GM10248 (cell line): ENCODE measurements at places on chromosomes 1 and 21.

DNA sequence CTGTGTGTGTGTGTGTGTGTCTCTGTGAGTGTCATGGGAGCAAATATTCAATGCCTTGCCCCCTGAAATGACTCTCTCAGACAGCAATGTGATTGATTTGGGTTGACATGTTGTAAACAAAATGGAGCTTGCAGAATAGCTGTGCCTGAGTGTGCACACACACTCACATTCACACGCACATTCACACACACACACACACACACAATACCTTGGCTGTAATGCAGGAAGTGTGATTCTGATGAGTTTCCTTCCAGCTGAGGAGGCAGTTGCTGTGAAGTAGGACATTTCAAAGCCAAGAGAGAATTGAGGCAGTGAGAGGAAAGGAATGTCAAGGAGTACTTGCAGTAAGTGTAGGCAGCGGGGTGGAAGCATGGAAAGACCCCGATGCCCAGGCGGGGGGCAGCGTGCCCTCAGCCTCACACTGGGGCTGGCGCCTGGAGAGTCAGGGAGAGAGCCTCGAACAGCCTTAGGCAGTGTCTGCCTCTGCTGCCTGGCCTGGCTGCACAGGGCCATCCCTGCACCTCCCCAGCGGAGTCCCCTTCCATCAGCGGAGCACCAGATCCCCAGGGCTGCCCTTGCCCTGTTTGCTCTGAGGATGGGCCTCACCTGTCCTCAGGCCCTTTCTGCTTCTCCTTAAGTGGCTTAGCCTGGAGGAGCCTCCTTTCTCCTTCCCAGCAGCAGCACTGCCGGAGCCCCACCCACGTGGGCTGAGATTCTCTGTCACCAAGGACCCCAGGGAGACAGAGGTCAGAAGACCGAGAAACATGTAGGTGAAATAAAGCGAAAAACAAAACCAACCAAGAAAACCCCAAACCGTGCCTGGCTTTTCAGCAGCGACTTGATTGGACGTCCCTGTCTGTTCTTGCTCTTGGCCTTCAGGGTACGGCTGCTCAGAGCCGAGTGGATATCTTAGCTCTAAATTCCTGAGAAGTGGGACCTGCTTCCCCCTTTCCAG, 9.2 kb downstream of the VASH2 start:
- DNase-seq: peak; percentile 85

DNA sequence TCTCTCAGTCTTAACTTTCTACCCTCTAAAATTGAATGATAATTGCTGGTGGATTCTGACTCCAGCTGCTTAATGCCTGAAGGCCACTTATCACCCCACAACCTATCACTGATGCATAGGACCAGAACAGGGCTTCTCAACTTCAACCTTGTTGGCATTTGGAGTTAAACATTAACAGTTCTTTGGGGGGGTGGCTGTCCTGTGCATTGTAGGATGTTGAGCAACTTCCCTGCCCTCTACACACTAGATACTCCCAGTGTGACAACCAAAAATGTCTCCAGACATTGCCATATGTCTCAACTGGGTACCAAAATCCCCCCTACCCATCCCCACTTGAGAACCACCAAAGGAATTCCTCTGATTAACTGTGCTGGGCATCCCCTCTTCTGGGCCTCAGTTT, 275.4 kb upstream of the TMEM51 start:
- no peak for DNase-seq

DNA sequence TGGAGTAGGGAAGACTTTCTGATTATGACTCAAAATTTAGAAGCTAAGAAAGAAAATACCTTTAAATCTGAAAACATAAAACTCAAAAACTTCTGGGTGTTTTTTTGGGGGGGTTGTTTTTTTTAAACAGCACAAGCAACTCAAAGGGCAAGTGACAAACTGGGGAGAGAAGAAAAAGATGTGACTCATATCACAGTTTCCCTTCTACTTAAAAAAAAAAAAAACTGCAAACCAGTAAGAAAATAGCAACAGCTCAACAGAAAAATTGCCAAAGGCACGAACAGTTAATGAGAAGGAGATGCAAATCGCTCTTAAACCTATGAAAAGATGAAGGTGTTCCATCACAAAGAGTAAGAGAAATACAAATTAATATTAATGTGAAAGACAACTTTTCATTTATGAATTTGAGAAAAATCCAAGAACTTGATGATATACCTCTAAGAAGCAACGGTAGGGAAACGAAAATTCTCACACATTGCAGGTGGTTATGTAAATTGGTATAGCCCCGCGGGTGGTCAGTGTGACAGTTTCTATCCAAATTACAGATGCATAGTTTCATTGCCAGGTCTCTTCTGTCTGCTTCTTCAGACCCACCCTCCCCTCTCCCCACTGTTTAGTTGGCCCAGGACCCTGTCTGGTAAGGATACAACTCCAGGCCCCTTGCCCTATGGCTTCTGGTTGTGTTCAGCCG, 9.0 kb downstream of the IFNAR2 start:
- DNase-seq: peak; percentile 70

GRCh38 chr1:5796028-5796427, 196.2 kb downstream of the NPHP4 start:
- no peak for DNase-seq

- DNase-seq: no peak
These were observed 9.8 kb upstream of the ALPL start for GRCh38 chr1:21499283-21499950.

- DNase-seq: no peak
These were observed 9.4 kb downstream of the ZCCHC17 start for GRCh38 chr1:31306278-31306677.

DNA sequence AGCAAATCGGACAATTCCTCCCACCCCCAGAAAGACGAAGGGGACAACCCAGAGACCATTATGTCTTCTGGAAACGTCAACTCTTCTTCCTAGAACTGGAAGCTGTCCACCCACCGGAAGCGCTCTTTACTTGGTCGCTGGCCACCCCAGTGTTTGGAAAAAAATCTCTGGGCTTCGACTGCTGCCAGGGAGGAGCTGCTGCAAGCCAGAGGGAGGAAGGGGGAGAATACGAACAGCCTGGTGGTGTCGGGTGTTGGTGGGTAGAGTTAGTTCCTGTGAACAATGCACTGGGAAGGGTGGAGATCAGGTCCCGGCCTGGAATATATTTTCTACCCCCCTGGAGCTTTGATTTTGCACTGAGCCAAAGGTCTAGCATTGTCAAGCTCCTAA, 3.2 kb downstream of the S1PR1 start:
- DNase-seq: no peak

DNA sequence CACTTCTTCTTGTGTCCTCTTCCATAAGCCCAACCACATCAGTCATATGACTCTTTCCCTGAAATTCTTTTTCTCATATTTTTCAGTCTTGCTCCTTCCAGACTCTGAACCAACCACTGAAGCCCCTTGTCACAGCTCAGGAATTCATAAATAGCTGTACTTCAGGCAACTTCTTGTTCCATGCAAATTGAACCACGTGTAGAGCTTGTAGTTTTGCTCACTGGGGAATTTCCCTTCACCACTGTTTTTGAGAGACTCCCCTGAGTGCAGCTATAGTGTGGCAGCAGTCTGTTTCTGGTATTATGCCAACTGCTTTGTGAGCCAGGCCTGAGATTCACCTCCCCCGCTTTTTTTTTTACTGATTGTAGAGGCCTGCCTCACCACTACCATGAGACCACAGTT, 150.3 kb upstream of the SPAG17 start:
- DNase-seq: peak; percentile 21

DNA sequence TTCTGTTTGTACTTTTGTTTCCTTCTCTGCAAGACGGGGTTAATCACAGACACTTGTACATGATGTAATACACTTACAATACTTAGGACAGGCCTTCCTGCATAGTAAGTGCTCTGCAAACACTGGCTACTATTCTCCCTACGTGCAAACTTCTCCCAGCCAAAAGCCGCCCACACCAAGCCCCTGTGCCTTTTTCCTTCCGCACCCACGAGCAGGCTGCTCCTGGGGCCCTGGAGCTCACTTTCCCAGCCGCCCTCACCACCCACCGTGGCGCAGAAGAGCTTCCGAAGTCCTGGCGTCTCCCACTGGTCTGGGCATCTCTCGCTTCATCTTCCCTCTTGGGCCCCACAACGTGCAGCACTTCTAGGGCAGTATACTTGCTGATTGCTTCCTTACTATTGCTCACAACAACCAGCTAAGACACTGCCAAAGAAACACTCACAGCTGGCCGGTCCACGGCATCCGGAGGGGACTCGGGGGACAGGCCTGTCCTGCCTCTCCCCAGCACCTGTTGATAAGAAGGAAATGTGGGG, 22.5 kb upstream of the GPR157 start:
- DNase-seq: no peak

DNA sequence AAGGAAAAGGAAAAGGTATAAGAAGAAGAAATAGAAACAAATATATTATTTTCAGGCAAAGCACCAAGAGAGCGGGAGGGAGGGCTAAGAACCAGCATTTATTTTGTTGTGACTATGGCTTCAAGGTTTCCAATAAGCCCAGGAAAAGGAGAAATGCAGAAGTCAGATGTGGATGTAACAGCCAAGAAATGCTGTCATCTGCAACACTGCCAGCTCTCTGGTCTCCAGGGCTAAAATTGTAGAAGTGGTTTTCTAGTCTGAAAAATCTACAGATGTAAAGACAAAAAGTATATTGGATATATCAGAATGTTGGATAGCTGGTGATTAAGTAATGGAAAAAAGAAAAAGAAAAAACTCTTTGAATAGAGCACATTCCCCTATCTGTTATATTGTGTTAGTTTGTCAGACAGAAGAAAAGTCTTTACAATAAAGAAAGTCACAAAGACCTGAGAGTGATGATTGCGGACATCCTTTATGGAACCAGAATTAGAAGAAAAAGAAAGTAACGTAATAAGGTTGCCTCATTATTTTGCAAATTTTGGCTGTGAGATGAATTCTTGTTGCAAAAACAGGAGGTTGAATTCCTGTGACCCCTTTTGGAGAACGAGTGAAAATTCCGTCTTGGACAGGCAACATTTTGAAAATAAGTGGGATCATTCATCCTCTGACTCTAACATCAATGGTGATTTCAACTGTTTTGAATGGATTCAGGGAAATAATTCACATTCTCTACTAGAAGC, 938.1 kb downstream of the TTLL7 start:
- no peak for DNase-seq

GRCh38 chr1:66676613-66677298, 75.5 kb upstream of the DYNLT5 start:
- DNase-seq: no peak

DNA sequence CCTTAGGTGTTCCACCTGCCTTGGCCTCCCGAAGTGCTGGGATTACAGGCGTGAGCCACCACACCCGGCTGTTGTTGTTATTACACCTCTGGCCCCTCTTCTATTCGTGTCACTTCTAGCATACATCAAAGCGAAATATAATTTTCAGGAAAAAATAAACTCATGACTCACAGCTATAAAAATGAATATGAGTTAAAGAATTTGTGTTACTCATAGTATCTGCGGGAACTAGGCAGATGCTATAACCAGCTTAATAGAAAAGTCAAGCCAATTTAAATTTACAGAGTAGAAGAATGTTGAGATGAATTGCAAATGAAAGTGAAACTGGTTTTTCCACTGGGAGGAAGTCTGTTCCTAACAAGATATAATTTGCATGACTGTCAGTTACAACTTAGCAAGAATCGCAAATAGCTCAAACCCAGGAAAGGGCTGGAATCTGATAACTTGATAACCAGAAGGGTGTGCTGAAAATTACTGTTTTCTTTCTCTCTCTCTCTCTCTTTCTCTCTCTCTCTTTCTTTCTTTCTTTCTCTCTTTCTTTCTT, 11.2 kb downstream of the OR2W3 start:
- no peak for DNase-seq

DNA sequence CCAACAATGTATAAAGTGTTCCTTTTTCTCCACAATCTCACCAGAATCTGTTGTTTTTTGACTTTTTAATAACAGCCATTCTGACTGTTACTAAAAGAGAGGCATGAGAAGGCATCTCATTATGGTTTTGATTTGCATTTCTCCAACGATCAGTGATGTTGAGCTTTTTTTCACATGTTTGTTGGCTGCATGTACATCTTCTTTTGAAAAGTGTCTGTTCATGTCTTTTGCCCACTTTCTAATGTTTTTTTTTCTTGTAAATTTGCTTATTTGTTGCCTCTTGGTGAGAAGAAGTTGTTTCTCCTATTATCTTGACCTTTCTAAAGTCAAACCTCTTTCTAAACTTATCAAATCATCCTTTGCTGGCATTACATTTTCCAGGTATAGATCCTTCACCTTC, 80.8 kb downstream of the ACBD6 start:
- no peak for DNase-seq

DNA sequence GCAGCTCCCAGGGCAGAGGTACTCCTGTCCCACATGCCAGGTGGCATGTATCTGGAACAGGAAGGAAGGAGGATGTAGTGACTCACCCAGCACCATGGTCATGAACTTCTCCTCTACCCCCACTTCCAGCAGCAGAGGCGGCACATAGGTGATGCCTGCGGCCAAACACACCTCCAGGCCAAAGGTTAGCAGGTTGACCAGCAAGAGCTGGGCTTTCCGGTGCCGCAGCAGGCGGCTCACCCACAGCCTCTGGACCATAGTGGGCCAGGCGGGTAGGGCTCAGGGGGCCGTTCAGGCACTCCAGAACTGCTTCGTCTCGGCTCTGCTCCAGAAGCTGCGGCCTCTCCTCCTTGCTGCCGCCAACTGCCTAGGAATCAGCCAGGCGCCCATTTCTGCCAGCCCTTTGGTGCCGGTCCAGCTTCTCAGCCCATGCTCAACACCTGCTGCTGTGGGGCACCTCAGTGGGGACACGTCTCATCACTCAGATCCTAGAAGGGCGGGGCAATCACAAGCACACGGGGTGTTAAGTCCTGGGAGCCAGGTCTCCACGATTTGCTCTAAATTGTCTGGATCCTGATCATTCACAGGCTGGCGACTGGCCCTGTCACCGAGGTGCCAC, 15.8 kb downstream of the SLC45A3 start:
- DNase-seq: no peak

DNA sequence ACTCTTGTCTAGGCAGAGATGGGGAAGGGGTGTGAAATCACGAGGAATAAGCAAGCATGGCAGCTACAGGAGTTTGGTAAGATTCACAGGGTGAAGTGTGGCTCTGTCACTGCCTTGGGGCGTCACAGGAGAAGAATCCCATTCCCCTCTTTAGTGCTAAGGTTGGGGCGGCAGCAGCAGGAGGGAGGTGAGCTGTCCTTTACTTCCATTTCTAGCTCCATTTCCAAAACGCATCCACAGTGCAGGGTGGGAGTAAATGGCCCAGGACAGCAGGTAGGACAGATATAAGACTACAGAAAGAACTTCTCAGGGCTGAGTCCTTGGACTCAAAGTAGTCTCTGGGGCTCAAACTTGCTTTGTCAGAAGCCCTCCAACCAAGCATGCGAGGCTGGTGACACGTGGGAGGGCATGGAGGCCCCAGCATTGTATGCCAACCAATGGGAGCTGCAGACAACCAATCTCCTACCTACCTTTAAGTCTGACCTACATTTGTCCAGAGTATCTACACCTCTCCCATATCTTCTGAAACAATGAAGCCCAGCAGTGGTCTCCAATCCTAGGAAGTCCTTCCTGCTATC, 8.5 kb downstream of the MEF2D start:
- no peak for DNase-seq

GRCh38 chr1:248627971-248628844, 6.7 kb downstream of the OR2T11 start:
- peak; percentile 63 for DNase-seq

DNA sequence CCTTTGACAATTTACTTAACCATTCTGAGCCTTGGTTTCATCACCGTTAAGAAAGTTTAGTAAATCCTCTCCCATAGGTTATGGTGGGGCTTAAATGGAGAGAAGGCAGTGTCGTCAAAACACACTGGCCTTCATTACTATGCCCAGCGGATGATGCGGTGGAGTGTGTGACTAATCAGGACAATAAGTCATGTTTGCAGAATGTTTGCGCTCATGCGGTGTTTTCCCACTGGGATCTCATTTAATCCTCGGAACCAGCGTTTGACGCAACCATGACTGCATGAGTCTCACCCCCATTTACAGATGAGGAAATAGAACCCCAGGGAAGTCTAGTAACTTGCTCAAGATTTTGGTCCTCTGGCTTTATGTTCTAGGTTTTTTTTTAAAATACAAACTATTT, 17.5 kb downstream of the SLC26A9 start:
- no peak for DNase-seq
